ENCODE measurements at places on chromosomes 11 and 22. TPM values are rescaled to one million over a fixed set of nuclear protein-coding genes. Genes with fewer than 3 reads are reported as not detected.

The ST3GAL4 gene
- 26.2 TPM for total RNA-seq

The RIBC2 gene
- 2.6 TPM for total RNA-seq

The NXPE2 gene
- 0.38 TPM for total RNA-seq

The GUCY1A2 gene
- 23.5 TPM for total RNA-seq

The DBX1 gene
- not detected for total RNA-seq

The FIBIN gene
- total RNA-seq: 27.8 TPM

The PTPN5 gene
- 0.80 TPM for total RNA-seq

The CNGA4 gene
- total RNA-seq: 3.8 TPM

The SMDT1 gene
- 119 TPM for total RNA-seq

The TESMIN gene
- total RNA-seq: 1.9 TPM

The ADM2 gene
- total RNA-seq: 1.5 TPM

The PHOX2A gene
- total RNA-seq: not detected

The SEPTIN3 gene
- total RNA-seq: 2.5 TPM

The CFAP68 gene
- total RNA-seq: 16.3 TPM

The SLCO2B1 gene
- 332 TPM for total RNA-seq

The TNNT3 gene
- 4.7 TPM for total RNA-seq

The KDM4E gene
- total RNA-seq: not detected

The MIOX gene
- total RNA-seq: not detected
